B cell (primary cell): ENCODE measurements at places on chromosomes 7 and 10. TPM values are rescaled to one million over a fixed set of nuclear protein-coding genes. Genes with fewer than 3 reads are reported as not detected.
A peak's percentile ranks its signal among the peaks of the same experiment; 100 is the strongest.

- no peak for DNase-seq
These were observed 61.3 kb downstream of the CACNA2D1 start for GRCh38 chr7:82382276-82382675.

SH2D4B gene
- polyA plus RNA-seq = 0.06 and 0.09 TPM in 2 replicates

CALY gene
- 0.21 and 0.72 TPM in 2 replicates for polyA plus RNA-seq

GRCh38 chr7:19139706-19140327, 5.4 kb downstream of the FERD3L start:
- no peak for DNase-seq

DNA sequence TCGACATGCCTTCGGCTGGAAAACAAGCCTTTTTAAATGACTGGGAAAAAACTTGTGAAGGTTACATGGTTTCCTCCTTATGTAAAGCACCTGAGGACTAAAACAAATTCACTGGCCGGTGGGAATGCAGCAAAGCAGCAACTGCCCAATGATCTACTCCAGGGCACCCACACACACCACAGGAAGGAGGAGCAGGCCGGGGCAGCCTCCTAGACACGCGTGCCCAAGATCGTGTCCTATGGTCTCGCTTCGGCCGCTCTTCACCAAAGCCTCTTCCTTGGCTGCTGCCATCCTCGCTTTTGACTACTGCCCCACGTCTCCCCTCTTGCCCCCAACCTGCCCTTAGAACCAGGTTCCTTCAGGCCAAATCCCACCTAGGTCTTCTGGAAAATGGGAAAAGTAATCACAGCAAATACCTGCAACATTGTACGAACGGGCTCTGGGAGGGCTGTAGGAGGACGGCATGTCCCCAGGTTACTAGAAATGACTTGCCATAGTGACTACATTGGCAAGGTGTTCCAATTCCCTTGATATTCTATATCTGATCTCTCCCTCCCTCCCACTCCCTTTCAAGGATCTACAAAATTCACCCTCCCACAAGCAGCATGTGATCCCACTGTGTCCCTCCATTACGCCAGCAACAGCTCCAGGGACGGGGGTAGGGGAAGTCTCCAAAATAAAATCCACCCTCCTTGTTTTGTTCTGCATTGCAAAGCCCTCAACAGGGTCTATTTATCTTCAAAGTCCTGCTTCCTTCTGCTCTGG, 84.9 kb downstream of the RNF216 start:
- DNase-seq = no peak

CYP2C9 gene
- not detected in 2 replicates for polyA plus RNA-seq

STN1 gene
- 18.4 and 24.5 TPM in 2 replicates for polyA plus RNA-seq

DNA sequence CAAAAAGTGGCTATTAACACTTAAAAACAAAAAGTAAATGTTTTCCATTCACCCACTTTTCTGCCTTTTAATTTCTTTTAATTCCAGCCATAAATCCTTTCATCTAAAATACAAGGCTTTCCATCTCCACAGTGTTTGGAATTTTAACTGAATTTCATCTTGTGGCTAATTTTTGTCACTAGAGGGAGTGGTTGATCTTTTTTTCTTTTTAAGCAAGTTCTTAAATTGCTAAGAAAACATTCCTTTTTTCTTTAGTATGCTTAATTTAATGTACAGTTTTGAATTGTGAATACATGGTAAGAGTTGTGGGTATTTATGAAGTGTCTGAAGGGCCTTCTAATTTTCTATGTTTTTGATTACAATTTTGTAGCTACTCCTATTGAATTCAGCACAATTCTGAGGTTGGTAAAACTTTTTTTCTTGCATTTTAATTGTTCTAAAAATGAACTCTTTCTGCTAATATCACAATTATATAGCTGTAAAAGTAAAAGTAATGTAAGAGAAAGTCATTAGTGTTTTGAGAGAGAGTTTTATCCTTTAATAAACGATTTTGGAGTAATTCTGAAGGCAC, 54.9 kb upstream of the ANK3 start:
- DNase-seq = no peak

GPER1 gene
- polyA plus RNA-seq = 2.7 and 3.2 TPM in 2 replicates

OLAH gene
- polyA plus RNA-seq = not detected in 2 replicates

TNPO3 gene
- polyA plus RNA-seq = 19.0 and 25.5 TPM in 2 replicates

- no peak for DNase-seq
These were observed 4.5 kb upstream of the ATP6V0E2 start for GRCh38 chr7:149869291-149869650.

DNA sequence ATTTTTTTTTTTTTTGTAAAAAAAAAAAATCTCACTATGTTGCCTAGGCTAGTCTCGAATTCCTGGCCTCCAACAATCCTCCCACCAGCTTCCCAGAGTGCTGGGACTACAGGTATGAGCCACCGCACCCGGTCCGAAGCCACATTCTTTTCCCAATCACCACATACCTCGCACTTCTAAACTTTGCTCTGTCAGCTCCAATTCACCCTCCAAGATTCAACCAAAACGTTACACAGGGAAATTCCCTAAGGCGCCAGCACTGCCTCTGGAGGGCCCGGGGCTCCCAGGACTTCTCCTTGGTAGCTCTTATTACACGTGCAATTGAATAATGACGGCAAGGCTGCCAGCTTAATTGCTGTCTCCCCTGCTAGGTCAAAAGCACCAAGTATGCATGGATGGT, 10.3 kb upstream of the DNAAF5 start:
- DNase-seq = no peak

UCN3 gene
- not detected in 2 replicates for polyA plus RNA-seq

DNA sequence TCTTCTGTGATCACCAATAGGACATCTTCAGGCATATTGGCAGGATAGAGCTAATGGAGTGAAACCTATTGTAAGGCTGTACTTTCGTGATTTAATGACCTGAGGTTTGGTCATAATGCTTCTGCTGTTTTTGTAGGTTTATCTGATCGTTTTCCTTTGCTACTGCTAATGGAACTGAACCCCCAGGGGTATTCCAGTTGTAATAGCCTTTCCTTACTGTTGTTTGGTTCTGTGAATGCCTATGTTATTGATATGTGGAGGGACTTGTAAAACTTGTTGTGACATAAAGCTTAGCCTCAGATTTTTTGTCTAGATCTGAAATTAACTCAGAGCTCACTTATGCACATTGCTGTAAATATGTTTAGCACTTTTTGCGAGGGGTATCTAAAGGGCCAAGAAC, 10.9 kb upstream of the VWA2 start:
- no peak for DNase-seq

PTN gene
- not detected in 2 replicates for polyA plus RNA-seq

- DNase-seq = no peak
These were observed 126.7 kb downstream of the RAPGEF5 start for GRCh38 chr7:22230238-22230637.

DNA sequence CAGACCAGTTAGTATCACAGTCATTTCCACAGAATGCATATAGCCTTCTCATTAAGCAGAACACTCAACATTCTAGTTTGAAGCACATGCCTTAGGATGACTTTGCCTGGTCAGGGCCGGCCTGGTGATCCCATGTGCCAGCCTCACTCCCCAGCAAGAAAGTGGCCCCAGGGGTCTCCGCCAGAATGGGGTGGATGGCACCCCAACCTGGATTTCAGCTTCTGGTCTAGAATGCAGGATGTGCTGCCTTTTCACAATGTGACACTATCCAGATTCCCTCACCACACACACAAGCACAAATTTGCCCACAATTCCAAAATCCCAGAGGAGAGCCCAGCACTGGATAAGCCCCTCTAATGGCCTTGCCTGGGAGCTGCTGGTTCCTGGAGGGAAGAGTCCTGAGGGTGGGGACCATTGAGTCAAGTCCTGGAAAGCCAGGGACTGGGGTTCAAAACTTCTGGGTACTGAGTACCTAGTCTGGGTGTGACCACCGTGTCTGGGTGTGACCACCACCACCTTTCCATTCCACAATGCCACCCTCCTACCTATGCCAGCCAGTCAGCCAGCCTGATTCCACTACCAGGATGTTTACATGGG, 41.5 kb upstream of the GPAM start:
- DNase-seq = no peak

CCL24 gene
- polyA plus RNA-seq = not detected in 2 replicates

DNA sequence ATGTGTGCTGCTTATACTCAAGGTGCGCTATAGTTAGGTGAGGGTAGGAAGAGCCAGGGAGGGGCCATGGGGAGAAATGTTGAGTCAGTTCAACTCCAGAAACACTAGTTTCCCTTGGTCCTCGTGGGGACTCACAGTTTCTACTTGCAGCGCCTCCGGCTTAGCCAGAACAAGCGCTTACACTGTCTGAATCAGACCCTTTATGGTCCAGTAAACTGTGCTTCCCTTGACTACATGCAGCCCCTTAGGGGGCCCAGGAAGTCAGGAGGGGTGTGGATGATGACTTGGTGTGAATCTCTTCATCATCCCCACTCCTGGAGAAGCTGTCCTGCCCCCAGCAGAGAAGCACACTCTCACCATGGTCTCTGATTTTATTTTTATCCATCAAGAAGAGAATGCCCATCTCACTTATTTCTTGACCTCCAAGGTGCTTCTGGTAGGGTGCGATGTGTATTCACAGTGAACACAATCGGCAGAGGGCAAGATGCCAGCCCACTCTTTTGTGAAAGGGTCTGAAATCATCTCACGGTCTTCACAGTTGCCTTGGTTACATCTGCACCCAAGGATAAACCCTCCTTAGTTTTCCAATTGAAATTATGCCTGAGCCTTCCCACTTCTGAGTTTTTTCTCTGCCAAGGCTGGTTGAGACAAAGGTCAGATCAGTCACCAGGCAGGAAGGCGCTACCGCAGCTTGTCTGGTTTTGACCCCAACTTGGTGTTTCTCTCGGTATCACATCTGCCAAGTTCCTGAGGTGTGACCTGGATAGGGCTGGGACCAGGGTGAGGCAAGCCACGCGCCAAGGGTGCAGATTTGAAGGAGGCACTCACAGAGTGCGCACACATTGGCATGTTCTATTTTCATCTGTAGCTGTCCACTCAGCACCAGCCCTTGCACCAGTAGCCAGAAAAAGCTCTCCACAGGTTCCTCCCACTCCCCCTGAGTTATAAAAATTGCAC, 62.7 kb upstream of the LRRC4 start:
- DNase-seq = no peak

GRCh38 chr7:80453699-80454340, 58.0 kb downstream of the GNAT3 start:
- DNase-seq = no peak

DNA sequence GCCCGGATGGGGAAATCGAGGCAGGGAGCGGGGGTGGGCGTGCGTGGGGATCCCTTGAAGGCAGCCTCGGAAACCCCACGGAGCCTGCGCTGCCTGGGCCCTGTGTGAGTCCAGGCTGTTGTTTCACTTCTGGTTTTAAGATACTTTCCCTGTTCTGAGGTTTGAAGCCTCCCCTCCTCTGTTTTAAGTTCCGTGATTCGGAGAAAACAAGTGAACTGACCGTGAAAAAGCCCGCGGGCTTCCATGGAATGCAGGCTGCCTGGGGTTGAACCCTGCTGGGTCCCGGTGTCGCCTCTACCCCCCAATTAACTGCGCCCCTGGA, 401 bp downstream of the LRRC27 start:
- DNase-seq = peak; percentile 92

EPDR1 gene
- not detected in 2 replicates for polyA plus RNA-seq

NPFFR1 gene
- polyA plus RNA-seq = not detected in 2 replicates

DNA sequence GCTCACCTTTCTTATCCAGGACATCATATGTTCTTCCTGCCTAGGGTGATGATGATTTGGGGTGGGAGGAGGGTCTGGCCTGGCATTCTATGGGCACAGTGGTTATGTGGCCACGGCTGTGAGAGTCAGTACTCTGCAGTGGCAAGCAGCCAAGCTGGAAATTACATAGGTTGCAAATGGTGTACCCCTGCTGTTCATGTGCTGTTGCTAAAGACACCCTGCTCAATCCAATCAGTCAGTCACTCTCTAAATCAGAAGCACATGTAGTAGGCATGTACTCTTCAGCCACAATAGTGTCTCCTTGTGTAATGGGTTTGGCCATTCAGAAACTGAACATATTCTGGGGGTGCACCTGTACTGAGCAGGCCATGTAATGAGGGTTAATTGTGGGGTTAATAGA, 449.1 kb upstream of the ANKRD30A start:
- no peak for DNase-seq

SORBS1 gene
- 0.21 and 0.36 TPM in 2 replicates for polyA plus RNA-seq

GRCh38 chr7:2092279-2092678, 140.5 kb downstream of the MAD1L1 start:
- no peak for DNase-seq

- no peak for DNase-seq
These were observed 390.3 kb downstream of the GRID1 start for GRCh38 chr10:85976267-85976793.

DNA sequence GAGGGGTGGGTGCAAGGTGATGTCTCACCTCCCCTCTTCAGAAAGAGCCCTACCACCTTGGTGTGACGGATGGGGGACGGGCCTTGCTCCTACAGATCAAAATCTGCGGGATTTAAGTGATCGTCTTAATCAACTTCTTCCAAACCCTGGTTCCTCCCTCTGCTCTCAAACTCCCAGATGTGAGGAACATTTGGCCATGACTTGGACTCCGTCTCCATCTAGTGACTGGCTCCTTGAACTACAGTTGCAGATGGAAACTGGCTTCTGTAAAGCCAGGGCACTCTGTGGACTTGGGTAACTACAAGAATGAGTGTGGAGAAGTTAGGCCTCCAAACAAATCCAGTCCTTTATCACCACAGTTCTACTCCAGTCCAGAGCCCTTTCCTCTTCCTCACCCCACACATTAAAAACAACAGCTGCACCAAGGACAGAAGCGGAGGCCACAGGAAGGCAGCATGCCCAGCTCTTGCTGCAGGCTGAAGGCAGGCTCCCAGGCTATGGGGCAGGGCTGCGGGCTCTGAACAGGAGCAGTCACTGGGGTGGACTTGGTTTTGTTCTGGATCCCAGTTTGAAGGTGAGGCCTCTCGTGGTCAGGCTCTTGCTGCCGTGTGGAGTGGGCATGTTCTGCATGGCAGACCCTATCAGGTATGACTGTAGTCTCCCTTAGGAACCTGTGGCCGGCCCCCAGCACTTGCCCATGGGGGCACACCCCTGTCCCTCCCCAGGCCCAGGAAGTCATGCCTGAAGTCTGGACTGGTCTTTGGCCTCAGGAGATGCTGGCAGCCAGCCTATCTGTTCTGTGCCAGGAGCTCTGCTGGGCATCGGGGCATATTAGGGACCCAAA, 79.4 kb downstream of the VWC2 start:
- peak; percentile 3 for DNase-seq

DNA sequence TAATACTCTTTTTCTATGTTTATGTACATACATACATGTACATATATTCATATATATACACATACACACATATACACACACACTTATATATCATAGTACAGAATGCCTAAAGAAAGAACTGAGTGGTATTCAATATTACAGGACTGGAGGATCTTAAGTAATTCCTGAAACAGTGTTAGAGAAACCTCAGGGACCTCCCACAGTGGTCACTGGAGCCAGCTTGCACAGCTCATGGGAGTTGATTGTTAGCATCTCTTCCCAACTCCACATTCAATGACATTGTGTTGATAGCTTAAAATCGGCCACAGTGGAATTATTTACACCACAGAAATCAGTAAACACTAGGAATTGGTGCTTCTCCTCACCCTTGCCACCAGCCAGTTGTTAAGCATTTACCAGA, 6.0 kb downstream of the LRRC17 start:
- no peak for DNase-seq

MOGAT3 gene
- polyA plus RNA-seq = not detected in 2 replicates
